ENCODE measurements at places on chromosomes 2 and 18. TPM values are rescaled to one million over a fixed set of nuclear protein-coding genes. Genes with fewer than 3 reads are reported as not detected.

GPBAR1 gene
- not detected for total RNA-seq

HOXD1 gene
- 3.0 TPM for total RNA-seq

SCN7A gene
- not detected for total RNA-seq

DQX1 gene
- total RNA-seq, result 1.1 TPM

PIEZO2 gene
- total RNA-seq, result 2.1 TPM

SCTR gene
- total RNA-seq, result not detected

SLC19A3 gene
- 1.2 TPM for total RNA-seq

CNRIP1 gene
- total RNA-seq, result 26.1 TPM

ANXA4 gene
- total RNA-seq, result 7.0 TPM

RESP18 gene
- total RNA-seq, result not detected

MTLN gene
- 108 TPM for total RNA-seq

DNAJC5G gene
- total RNA-seq, result not detected

SMC6 gene
- total RNA-seq, result 46.7 TPM

CTNNA2 gene
- total RNA-seq, result not detected

TCF23 gene
- total RNA-seq, result not detected

TUBA4B gene
- total RNA-seq, result not detected

ADNP2 gene
- total RNA-seq, result 10.8 TPM

FOSL2 gene
- total RNA-seq, result 62.1 TPM

IL36RN gene
- total RNA-seq, result not detected

GRCh38 chr2:121076885-121077549, 208.0 kb downstream of the TFCP2L1 start:
- DNase-seq, result peak; percentile 79

GRCh38 chr2:96131152-96131812, 7.0 kb downstream of the ASTL start:
- no peak for DNase-seq

DNA sequence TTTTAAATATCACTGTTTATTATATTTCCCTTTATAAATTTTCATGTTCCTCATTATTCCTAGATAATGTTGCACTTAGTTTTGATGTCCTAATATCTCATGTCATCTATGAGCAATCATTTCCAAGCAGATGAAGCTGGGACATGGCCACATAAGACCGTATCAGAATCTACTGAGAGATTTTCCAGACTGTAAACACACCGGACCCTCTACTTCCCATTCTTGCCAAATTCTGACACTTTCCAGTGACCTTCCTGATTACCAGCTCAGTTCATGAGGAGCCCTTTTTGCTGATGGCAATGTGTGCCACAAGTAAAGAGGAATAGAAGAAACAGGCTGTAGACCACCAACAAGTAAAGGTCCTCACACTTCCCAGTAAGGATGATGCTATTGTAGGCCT, 20.3 kb upstream of the PDE1A start:
- DNase-seq, result no peak

- DNase-seq, result no peak
These were observed 117.6 kb upstream of the HAAO start for GRCh38 chr2:42909966-42910365.

GRCh38 chr18:33871363-33872025, 293.5 kb downstream of the ASXL3 start:
- no peak for DNase-seq

DNA sequence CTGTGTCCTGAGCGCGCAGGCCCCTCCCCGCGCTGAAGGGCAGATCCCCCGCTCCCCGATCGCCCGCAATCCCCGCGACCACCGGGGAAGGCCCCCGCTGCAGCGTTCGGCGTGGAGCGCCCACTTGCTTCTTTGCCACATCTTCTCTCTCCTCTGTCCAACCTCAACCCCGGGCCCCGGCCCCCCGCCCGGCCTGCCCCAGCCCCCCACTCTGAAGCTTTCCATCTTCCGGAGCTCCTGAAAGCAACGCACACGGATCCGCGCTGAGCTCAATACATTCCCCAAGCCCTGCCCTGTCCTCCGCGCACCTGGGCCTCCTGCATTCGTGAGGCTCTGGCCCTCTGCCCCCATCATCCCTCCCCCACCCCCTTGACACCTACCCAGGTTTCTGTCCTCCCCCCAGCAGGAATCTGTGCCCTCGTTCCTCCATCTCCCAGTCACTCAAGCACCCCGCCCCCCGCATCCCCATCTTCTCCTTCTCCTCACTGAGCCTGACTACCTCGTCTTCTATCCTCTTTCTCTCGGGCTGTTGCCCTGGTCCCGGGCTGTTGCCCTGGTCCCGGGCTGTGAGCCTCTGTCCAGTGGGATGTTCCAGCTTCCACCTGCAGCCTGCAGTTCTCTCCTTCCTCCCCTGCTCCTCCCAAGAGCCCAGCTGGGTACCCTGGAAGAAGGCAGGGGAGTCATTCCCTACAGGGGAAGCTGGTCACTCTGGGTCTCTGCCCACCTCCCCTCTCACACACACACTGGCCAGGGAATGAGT, 7.8 kb downstream of the SPEG start:
- DNase-seq, result no peak

- DNase-seq, result peak; percentile 3
These were observed 30.9 kb downstream of the GAREM1 start for GRCh38 chr18:32439802-32440201.

GRCh38 chr2:8544171-8544785, 137.6 kb upstream of the ID2 start:
- no peak for DNase-seq

DNA sequence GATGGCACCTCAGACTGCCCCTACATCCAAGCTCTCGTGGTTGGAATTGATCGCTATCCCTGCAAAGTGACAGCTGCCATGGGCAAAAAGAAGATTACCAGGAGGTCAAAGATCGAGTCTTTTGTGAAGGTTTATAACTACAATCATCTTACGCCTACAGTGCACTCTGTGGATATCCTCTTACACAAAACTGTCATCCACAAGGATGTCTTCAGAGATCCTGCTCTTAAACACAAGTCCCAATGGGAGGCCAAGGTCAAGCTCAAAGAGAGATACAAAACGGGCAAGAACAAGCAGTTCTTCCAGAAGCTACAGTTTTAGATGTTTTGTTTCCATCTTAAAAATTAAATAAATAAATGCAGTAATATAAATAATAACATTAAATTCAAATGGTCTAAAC, 45.4 kb downstream of the INO80D start:
- DNase-seq, result no peak

GRCh38 chr2:231923010-231923344, 3.2 kb downstream of the NPPC start:
- no peak for DNase-seq

DNA sequence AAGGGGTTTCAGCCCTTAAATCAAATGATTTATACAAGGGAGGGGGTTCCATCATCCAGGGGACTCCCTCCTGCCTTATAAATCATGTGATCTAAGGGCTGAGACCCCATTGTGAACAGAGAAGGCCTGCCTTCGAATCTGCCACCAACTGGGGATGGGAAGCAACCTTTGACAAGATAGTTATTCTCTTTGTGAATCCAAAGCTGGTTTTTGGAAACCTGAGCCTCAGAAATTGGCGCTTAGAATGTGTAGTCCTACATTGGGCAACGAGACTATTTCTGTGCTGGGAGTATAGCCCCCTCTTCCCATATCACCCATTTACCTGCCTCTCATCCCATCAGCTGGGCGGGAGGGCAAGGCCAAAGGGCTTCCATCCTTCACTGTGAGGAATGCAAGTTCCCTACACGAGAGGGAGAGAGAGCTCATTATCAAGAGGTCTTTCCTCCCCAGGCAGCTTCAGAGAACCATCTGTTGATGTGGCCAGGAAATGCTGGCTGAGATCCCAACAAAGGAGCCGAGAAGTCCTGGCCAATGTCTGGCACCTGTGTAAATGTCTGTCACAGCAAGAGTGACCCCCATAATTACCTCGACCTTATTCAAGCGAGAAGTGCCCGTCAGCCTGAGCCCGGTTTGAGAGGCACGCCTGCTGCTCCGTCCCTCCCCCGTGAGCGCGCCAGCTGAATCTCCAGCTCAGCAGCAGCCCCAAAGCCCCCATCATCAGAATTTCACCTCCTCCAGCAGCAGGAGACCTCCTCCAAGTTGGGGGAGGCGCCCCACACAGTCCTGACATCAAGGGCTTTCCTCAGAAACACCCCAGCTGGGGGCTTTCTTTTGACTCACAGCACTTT, 48.4 kb upstream of the APCDD1 start:
- DNase-seq, result no peak

- DNase-seq, result peak; percentile 37
These were observed 18.0 kb upstream of the FAP start for GRCh38 chr2:162261032-162261945.

- no peak for DNase-seq
These were observed 18.3 kb downstream of the SMAD7 start for GRCh38 chr18:48932462-48932818.

GRCh38 chr2:141417246-141417797, 713.5 kb downstream of the LRP1B start:
- DNase-seq, result no peak

DNA sequence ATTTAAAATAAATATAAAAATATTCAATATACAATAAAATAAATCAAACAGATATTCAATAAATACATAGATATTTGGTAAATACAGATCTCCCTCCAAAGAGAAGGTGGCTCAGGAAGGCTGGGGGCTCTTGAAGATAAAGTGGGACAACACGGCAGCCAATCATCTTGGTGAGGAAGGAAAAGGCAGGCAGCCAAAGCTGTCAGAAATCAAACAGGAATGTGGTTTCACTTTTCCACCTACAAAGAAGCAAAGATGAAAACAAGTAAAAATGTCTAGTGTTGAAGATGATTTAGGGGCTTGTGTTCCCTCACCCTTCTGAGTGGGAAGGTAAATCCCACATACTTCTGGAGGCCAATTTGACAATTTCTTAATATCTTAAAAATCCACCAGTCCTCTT, 85.7 kb downstream of the B3GNT2 start:
- DNase-seq, result no peak

GRCh38 chr2:54836477-54836876, 113.0 kb downstream of the EML6 start:
- no peak for DNase-seq

DNA sequence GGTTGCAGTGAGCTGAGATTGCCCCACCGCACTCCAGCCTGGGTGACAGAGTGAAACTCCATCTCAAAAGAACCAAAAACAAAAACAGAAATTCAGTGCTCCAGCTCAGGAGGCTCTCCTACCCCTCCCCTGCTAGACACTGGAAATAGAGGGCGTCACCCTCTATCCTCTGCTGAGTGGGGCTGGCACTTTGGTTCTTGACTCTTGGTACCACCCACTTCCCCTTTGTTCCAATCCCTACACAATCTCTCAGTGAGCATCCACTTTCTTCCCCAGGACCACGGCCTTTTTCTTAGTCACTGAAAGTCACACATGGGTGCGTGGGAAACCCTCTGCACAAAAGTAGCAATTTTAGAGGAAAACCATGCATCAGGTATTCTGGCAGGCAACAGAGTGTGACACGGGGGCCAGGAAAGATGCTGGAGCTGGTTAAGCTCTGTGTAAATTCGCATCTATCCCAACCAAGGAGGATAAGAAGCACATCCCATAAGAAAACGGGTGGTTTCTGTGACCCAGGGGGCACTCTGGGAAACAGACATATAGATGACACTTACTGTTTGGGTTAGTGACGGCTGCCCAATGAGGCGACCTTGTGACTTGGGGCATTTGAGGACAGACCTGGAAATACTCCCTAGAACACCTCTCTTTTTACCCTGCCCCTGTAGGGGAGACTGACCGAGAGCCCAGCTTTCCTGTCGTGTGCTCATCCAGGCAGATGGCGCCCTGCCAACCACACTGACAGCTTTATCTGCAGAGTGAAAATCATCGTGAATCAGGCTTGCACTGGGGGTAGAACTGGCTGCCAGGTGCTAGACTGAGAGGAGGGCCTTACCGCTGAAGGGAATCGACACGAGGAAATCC, 7.7 kb downstream of the HJURP start:
- DNase-seq, result no peak

DNA sequence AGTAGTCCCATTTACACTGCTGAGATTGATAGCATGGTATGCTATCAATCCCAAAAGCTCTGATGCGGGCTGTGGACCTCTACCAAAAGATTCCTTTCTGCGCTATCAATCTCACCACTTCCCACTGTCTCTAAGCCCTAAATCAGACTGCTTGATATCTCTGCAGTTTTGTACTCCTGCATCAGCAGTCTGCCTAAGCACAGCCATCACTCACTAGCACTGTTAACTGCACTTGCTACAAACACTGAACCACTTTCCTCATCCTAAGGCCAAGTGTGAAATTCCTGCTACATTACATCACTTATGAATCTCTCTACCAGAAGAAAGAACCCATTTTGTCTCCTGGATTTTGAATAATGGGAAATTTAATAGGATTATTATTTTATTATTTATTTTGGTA, 237.0 kb downstream of the HNMT start:
- peak; percentile 2 for DNase-seq

GRCh38 chr2:120066800-120067547, 54.1 kb downstream of the EPB41L5 start:
- no peak for DNase-seq

DNA sequence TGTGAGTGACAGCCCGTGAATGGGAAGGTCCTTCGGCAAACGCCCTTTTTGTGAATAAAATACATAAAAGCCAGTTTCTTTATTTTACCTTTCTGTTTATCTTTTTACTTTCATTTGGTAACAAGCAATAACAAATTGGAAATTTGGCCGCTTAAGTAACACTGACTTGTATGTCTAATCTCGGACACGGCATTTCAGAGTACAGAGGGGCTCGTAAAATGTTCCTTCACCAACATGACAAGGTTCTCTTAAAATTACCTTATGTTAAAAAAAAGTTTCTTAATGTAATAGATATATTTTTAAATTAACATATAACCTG, 558 bp upstream of the NEMP2 start:
- no peak for DNase-seq

- no peak for DNase-seq
These were observed 441.0 kb downstream of the TXNL1 start for GRCh38 chr18:56197241-56197859.

- peak; percentile 83 for DNase-seq
These were observed 77.2 kb downstream of the NEURL3 start for GRCh38 chr2:96427917-96428316.

DNA sequence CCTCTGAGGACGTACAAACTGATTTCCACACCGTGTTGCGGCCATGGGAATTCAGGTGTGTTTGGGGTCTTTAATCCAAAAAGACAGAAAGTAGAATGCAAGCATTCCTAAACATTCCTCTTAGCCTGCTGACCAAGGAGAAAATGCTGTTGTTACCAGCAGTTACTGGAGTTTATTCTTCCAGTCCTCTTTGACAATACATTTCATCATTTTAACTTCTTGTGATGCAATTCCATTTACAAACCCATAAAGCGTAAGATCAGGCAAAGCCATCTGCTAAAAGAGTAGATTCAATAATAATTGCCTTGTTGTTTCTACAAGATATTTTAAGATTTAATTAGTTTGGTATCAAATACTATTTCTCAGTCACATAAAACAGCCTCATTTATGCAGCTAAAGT, 32.7 kb downstream of the SPIRE1 start:
- no peak for DNase-seq

DNA sequence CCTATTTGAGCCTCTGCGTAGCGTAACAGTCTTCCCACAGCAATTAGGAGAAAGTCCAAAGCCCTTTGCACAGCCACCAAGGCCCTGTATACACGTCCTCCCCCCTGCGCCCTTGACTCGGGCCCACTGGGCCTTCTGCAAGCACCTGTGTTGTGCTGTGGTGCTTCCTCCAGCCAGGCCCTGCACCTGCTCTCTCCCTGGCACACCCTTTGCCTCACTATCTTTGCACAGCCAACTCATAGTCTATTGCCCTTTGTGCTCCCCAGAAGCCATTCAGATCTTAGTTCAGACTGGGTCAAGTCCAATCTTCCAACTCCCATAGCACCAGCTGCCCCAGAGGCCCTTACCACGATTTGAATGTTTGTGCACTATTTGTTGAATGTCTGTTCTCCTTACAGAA, 271.6 kb upstream of the MGAT5 start:
- DNase-seq, result no peak
